Fibroblast of skin of left quadriceps (primary cell): ENCODE measurements at places on chromosomes 16 and 17.
A peak's percentile ranks its signal among the peaks of the same experiment; 100 is the strongest.

DNA sequence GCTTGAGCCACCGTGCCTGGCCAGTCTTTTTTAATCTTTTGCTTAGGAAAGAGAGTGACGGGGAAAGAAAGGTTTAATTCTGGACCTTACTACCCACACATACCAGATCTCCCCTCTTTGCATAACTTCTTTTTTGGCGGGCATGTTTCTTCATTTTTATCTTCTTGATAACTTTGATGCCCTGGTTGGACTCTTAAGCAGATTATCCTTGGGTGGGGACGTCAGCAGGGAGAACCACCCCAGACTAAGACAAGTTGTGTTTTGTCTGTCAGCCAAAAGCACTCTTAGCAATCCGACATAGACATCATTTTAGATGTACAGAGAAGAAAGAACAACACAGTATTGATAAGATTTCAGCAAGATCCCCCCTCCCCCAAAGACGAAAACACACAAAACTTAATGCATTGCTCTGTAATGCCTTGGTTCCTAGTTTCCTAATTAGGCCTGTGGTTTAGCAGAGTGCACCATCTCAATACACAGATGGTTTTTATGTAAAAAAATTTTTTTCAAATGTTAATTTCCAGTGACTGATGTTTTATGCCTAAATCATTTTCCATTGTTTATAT lies 99.9 kb downstream of the MSI2 start:
- no peak for DNase-seq

DNA sequence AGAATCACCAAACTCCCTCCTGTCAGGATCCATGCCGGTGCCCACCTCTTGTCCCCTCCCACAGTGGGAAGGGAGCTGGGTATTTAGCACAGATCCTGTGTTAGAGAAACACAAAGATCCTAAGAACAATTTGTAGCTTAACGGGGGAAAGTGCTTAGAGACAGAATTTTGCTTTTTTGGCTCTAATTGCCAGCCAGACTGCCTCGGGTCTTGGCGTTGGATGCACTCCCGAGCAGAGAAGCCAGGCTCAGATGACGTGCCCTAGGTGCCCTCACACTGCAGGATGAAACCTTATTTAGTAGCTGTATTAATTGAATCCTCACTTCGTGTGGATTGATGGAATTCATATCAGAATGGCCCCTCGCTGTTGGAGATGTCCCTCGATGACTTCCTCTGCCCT lies 22.5 kb upstream of the MAF start:
- no peak for DNase-seq

DNA sequence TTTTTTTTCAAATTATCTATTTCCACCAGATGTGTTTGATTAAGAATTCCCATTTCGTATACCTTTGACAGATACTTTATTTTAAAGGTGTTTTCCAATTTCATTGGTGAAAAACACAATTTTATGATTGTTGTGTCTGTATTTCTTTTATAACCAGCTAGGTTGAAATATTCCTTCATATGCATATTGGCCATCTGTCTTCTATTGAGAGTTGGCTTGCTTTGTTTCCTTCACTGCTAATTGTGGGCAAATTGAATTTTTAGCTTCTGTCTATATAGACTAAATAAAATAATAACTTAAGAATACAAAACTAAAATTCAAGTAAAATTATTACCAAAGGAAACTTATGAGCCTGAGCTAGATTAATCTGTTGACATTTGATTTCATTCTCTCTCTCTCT lies 1.2 kb upstream of the KRTAP3-3 start:
- DNase-seq, result no peak

GRCh38 chr16:66741169-66741900 lies 10.1 kb downstream of the DYNC1LI2 start:
- peak; percentile 50 for DNase-seq

DNA sequence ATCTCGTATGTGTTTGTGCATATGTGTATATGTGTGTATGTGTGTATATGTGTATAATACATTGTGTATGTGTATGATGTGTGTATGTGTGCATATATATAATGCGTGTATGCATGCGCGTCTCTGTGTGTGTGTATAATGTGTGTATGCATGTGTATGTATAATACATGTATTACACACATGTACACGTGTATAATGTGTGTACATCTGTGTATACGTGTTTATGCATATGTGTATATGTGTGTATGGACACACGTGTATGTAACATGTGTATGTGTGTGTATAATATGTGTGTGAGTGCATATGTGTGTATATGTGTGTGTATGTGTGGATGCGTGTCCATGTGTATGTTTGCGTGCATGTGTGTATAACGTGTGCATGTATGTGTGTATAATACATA lies 433.7 kb upstream of the RBFOX1 start:
- DNase-seq, result no peak

- no peak for DNase-seq
These were observed 291.6 kb upstream of the TNRC6C start for GRCh38 chr17:77666881-77667395.

GRCh38 chr17:3724378-3725077 lies 825 bp downstream of the HASPIN start:
- no peak for DNase-seq

DNA sequence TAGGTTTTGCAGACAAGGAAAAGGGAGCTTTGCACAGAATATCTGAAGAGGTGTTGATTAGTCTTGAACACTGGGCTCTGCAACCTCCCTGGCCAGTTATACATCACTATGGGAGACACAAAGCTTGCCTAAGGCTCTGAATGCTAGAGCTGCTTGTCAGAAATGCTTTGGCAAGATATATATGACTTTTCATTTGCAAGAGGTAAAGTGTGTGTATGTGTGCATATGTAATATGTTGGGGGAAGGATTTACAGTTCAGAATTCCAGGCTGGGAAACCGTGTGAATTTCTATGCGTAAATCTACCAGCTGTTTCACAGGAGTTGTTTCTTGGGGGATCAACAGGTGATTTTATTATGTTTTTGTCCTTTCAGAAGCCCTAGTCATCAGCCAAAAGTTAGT lies 350.9 kb downstream of the TMEM114 start:
- DNase-seq, result no peak

DNA sequence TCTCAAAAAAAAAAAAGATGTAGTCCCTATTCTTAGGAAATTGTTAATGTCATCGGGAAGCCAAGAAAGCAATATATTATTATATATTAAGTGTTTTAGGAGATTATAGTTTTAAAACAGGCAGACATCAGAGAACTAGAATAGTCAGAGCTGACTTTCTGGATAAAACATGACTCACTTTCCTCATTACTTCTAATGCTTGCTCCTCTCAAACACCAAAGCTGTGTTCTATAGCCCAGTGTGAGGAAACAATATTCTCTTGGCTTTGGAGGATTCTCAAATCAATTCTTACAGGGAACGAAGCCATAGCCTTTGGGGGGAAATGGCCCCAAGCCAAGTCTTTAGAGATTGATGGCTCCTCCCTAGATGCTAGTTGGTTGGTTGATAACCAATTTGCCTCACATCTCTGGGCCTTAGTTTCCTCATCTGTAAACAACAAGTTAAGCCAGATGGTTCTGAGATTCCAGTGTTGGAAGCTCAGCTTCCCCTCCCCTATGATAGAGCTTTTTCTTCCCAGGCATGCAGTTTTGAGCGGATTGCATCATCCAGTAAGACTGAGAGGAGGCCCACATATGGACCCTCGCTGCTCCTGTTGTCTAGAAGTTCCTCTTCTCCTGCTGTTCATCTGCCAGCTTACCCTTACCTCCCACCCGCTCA lies 12.4 kb downstream of the NMT1 start:
- peak; percentile 98 for DNase-seq

GRCh38 chr16:12907670-12908233 lies 6.4 kb downstream of the SHISA9 start:
- no peak for DNase-seq

- DNase-seq, result no peak
These were observed 159.8 kb upstream of the NOL11 start for GRCh38 chr17:67557921-67558320.

DNA sequence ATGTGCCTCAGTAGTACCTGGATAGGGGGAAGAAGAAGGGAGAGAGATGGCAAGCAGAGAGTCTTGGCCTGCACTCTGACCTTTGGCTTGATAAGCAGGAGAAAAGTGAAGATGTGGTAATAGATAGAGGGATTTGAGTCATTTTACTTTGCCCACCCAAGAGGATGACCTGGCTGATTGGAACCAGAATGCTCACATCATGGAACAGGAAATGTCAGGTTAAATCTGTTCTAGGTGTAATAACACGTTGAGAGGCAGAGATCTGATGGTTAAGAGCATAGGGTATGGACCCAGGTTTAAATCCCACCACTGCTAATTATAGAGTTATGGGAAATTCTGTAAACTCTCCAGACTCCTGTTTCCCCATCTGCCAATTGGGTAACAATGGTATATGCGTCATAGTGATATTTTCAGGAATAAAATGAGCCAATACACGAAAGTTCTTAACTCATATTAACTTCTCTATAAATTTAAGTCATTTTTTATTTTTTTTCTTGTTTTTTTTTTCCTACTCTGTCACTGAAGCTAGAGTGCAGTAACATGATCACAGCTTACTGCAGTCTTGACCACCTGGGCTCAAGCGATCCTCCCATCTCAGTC lies 8.1 kb upstream of the CCL18 start:
- DNase-seq, result no peak

GRCh38 chr17:70254735-70255460 lies 85.6 kb downstream of the KCNJ2 start:
- DNase-seq, result no peak

- DNase-seq, result no peak
These were observed 62.6 kb downstream of the CPPED1 start for GRCh38 chr16:12740986-12741610.

DNA sequence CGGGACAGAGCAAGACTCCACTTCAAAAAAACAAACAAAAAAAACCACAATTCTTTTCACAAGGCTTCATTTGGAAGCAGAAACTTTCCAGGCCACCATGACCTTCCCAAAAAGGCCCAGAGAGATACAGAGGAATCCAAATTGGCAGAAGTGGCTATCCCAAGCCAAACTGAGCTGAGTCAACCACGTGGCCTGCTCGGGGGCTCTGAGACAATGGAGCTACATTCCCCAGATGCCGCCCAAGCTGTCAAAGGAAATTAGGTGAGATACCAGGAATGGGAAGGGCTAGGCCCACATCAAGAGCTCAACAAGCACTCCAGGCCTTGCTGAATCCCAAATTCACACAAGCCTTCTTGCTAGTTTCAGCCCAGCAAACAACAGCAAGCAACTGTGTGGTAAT lies 5.7 kb upstream of the EXOSC6 start:
- no peak for DNase-seq

- DNase-seq, result peak; percentile 74
These were observed 118.1 kb downstream of the FTO start for GRCh38 chr16:53821957-53822625.

DNA sequence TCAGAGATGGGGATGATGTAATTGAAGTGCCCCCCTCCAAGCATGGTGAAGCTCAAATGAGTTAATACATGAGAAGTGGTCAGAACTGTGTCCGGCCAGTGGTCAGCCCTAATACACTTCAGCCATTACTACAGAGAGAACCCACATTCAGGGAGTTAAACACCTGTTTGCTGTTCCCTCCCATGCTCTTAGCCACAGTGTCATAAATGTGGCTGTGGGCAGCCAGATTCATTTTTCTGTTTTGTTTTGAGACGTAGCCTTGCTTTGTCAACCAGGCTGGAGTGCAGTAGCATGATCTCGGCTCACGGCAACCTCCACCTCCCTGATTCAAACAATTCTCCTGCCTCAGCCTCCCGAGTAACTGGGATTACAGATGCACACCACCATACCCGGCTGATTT lies 139.9 kb downstream of the DNAH9 start:
- DNase-seq, result no peak

- no peak for DNase-seq
These were observed 27.4 kb upstream of the RCVRN start for GRCh38 chr17:9932491-9932890.

DNA sequence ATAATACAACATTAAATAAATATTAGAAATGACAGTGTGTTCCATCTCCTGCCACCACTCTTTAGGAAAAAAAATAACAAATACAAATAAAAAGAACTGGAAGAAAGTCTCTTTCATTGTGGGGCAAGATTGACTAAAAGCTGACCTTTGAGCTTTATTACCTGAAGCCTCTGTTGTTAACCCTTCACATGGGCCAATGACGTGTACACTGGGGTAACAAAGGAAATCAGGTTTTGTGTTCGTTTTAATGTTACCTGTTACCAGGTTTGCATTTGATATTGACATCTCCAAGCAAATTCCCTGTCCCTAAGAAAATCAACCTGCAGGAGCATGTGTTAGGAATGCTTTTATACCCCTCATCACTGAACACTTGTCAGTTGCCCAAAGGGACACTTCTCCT lies 39.0 kb downstream of the NLK start:
- no peak for DNase-seq

DNA sequence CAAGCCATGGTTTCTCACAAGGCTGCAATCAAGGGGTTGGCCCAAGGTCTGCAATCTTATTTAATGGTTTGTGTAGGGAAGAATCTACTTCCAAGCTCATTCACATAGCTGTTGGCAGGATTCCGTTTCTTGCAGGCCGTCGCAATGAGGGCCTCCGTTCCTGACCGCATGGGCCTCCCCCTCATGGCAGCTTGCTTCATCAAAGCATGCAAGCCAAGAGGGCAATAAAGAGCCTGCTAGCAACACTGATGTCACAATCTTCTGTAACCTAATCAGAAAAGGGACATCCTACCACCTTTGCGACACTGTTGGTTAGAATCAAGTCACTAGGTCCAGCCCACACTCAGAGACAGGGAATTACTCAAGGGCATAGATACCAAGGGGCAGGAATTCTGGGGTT lies 95.5 kb downstream of the CCT6B start:
- DNase-seq, result no peak

- no peak for DNase-seq
These were observed 155.6 kb upstream of the PLCG2 start for GRCh38 chr16:81623365-81624102.

- DNase-seq, result no peak
These were observed 534 bp downstream of the GPATCH8 start for GRCh38 chr17:44502598-44503146.
